ENCODE measurements at places on chromosomes 7 and 10.

GRCh38 chr10:8453587-8453986, 399.1 kb downstream of the GATA3 start:
- no peak for DNase-seq

DNA sequence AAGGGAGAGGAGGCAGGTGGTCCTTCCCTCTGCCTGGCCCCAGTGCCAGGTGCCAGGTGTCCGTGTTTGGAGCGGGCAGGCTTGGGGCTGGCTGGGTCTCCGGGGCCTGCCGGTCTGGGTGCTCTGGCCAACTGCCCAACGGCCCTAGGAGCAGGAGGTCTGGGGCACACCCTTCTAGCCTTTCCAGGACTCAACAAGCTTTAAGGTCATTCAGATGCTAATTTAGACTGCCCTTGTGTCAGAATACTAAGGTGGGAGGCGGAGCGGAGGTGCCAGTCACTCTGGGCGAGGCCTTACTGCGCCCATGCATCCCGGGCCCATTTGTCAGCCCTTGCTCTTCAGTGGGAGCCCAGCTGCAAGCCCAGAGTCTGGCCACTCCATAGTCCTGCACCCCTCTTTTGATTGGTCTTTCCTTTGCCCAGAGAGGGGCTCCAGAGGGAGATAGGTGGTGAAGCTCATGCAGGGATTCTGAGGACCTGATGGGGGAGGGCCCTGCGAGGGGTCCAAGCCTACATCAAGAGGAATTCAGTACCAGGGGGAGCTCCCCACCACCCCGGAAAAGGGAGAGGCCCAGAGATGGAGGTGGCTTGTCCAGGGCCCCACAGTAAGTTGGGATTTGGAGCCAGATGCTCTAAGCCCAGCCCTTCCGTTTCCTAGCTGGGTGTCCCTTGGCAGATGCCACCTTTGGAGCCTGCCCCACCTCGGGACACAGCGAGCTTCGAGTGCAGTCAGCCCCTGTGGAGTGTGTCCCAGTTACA, 1.3 kb downstream of the PGAM2 start:
- DNase-seq, result no peak

- DNase-seq, result peak; percentile 26
Measured at GRCh38 chr10:112389271-112389822, 15.4 kb downstream of the ACSL5 start.

DNA sequence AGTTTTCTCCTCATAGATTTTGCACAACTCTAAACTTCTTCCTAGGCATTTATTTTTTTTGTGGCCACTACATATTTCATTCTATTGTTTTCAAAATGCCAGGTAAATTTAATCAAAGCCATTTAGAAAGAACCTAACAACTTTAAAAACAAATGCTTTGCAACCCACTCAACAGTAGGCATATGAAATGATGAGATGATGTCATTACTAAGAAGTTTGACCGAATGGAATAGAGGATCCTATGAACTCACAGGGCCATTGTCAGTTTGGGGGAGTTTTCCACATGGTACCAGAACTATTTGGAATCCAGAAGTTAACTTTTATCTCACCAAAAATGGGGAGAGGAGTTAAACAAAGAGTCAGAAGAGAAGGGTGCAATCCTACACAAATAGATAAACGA, 100.7 kb upstream of the INHBA start:
- DNase-seq, result no peak

- DNase-seq, result no peak
Measured at GRCh38 chr7:43137811-43138210, 25.4 kb downstream of the HECW1 start.

GRCh38 chr7:112880818-112881418, 90.7 kb upstream of the TMEM168 start:
- no peak for DNase-seq

Data from activated CD4-positive, CD25-positive, alpha-beta regulatory T cell treated with anti-CD3 and anti-CD28 coated beads, Interleukin-2, amount 50 U/mL, for 16 hours (primary cell).